ENCODE measurements at places on chromosomes 5 and 9.

GRCh38 chr9:33785914-33786313 is 9.4 kb upstream of the PRSS3 start:
- DNase-seq, result peak; percentile 2

GRCh38 chr5:2579126-2579525 is 172.4 kb downstream of the IRX2 start:
- DNase-seq, result peak; percentile 38

DNA sequence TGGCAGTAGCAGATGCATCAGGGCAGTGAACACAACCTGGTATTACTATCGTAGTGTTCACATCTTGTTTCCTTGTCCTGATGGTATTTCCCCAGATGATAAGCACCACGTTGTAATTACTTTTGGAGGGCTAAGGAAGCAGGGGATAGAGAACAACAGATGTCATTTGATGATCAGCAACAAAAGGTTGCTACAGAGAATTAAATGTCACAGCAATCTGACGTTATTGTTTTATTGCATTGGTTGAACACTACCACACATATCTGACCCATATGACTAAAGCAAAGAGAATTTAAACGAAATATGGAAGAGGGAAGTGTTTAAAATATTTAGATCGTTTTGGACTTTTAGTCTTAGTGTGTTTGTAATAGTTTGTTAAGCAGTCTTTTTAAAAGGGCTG is 408.3 kb downstream of the SH3GL2 start:
- DNase-seq, result peak; percentile 41

- no peak for DNase-seq
Observed at GRCh38 chr5:138946241-138946623, 71.1 kb upstream of the LRRTM2 start.

DNA sequence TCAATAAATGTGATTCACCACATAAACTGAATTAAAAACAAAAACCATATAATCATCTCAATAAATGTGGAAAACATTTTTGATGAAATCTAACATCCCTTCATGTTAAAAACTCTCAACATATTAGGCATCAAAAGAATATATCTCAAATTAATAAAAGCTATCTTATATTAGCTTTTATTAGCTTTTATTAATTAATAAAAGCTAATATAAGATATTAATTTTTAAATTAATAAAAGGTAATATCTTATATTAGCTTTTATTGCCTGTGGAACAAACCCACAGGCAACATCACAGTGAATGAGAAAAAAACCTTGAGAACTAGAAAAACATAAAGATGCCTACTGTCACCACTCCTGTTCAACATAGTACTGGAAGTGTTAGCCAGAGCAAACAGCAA is 338.9 kb upstream of the GRIA1 start:
- DNase-seq, result no peak

DNA sequence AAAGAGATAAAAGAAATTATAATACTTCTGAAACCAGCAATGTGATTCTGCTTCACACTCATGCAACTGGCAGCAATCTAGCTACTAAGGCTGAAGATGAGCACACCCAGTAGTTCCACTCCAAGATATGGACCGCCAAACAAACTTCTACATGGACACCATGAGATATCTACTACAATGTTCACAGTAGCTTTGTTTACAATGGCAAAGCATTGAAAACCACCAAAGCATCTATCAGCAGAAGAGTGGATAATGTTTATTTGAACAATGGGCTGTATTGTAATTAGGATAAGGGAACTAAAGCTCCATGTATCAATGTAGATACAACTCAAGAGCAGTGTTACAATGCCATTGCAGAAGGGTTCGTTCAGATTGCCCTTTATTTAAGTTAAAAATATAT is 91.2 kb upstream of the ERBIN start:
- no peak for DNase-seq

- DNase-seq, result peak; percentile 51
Observed at GRCh38 chr5:32298059-32298415, 14.7 kb downstream of the MTMR12 start.

GRCh38 chr9:22143799-22144625 is 134.9 kb upstream of the CDKN2B start:
- DNase-seq, result no peak

GRCh38 chr9:83011611-83012010 is 51.3 kb downstream of the RASEF start:
- no peak for DNase-seq

DNA sequence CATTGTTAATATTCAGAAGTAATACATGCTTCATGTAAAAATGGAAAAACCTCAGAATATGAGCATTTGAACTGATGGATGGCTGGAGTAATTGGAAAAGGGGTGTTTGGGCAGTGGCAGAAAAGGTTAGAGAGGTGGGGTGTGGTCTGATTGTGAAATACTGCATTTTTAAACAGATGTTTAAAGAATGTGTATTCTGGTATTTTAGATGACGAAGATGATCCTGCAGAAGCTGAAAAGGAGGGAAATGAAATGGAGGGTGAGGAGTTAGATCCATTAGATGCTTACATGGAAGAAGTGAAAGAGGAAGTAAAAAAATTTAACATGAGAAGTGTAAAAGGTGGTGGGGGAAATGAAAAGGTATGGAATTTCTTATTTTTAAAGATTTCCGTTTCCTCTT is 18.8 kb downstream of the DDX46 start:
- no peak for DNase-seq

DNA sequence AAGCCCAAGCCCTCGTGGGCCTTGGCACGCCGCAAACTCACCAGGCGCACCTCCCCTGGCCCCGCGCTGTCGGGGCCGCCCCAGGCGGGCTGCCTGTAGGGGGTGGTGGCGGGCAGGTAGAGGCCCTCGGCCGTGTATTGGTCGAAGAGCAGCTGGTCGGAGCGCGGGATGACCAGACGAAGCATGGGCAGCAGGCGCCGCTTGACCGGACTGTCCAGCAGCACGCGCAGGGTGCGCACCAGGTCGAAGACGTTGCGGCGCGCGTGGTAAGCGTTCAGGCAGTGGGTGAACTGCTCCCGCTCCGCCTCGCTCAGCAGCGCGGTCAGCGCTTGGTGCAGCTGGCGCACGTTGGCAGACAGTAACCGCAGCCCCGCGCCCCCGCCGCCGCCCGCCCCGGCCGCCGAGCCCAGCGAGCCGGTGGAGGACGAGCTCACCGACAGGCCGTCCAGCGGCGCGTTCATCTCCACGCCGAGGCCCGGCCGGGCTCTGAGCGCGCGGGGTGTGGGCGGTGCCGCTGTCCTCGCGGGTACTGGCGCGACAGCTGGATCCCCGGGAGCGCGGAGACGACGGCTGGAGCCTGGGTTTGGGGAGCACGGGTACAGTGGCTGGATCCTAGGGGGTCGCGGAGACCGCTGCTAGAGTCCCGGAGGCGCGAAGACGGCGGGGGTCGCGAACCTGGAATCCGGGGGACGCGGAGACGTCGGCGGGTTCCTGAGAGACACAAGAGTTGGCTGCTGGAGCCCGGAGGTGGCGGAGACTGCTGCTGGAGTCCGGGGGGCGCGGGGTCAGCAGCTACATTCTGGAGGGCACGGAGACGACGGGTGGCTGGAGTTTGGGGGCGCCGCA is 709 bp downstream of the WHRN start:
- DNase-seq, result peak; percentile 51

DNA sequence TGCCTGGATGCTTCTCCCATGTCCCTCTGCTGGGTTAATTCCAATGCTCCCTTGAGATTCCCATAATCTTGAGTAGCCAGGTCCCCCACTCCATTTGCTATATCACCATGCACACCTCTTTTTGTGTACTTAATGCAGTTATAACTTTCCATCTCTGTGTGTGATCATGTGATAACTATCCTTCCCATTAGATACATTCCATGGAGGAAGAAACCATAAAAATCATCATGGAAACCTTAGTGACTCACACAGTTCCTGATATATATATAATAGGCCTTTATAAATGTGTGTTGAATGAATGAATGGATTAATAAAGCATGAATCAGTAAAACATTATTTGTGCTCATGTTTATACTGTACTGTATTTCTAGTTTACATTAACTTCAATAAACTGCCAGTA is 104.6 kb downstream of the PCSK5 start:
- DNase-seq, result no peak

- DNase-seq, result no peak
Observed at GRCh38 chr5:83586874-83587776, 115.6 kb downstream of the VCAN start.

- DNase-seq, result peak; percentile 61
Observed at GRCh38 chr5:41707853-41708603, 162.2 kb downstream of the OXCT1 start.

- DNase-seq, result no peak
Observed at GRCh38 chr5:97436405-97436804, 253.4 kb upstream of the RIOK2 start.

DNA sequence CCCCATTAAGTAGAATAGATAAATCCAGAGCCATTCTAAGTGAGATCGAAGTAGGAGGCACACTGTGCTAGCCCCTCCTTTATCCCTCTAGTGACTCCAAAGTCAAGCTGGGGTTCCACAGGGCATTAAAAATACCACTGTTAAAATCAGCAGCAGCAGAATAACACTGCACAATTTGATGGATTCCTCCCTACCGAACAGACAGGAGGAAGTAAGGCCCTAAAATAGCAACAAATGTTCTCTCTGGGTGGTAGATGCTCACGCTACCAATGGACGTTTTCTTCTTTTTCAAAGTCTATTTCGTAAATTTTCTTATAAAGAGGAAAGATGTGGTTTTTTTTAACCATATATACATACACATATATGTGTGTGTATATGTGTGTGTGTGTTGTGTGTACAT is 54.4 kb downstream of the FBXW11 start:
- no peak for DNase-seq

GRCh38 chr9:128861501-128861900 is 20.2 kb downstream of the KYAT1 start:
- DNase-seq, result no peak

DNA sequence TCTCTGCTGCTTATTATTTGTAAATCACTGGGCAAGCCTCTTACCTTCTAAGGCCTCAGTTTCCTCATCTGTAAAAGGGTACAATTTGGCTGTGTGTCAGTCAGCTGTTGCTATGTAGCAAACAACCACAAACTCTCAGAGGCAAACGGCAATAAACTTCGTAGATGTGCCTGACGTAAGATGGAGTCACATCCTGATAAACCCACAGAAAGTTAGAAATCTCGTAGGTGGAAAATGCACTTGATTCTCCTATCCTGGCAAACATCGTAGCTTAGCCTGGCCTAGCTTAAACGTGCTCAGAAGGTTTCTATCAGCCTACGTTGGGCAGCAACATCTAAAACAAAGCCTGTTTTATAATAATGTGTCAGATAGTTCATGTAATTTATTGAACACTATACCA is 35.0 kb upstream of the UNC5A start:
- no peak for DNase-seq

DNA sequence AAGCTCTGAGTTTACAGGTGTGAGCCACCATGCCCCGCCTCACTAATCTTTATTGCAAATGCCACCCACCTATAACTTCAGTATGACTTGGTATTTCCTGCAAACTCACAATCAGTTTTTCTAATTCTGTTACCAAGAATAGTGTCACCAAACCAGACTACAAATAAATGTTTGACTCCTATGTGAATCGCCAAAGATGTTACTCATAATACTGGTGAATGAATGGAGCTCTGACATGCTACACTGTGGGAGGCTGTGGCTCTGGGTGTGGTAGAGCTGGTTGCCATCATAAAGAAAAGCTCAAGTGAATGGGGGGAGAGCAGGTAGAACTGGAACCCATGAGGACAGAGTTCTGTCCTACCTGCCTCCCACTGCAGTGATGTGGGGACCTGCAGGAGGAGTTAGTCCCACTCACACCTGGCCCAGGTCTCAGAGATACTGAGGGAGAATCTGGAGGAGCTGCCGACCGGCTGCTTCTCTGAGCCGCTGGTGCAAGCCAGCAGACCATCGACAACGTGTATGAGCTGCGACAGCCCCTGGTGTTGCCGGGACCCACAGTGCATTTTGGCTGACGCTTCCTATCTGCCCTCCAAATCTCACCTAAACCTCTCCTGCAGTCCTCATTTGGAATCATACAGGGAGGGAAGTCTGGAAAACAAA is 95.7 kb downstream of the ENTREP1 start:
- DNase-seq, result no peak

DNA sequence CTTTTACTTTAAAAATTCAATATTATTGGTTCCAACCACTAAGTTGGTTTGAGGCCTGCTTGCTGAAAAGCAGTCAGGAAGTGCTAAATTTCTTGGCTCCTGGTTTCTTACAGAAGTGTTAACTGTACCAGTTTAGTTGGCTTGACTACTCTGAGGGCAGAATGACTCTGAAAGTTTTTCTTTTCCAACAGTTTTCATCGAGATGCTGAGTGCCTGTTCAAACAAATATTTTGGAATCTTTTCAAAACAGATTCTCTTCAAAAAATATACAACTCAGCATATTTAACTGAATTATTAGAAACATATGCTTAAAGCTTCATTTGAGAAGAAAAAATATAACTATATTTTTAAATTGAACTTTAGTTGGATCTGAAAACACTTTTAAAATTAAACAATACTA is 37.0 kb downstream of the SLC38A9 start:
- no peak for DNase-seq

- no peak for DNase-seq
Observed at GRCh38 chr9:88218726-88219125, 80.5 kb upstream of the SPATA31C2 start.

GRCh38 chr5:36222620-36223019 is 19.1 kb downstream of the NADK2 start:
- DNase-seq, result no peak

GRCh38 chr5:165119175-165119574 is 1613.8 kb downstream of the MAT2B start:
- no peak for DNase-seq

- DNase-seq, result no peak
Observed at GRCh38 chr9:36855448-36856315, 178.4 kb downstream of the PAX5 start.

- no peak for DNase-seq
Observed at GRCh38 chr5:135221187-135221473, 177.9 kb downstream of the MACROH2A1 start.

GRCh38 chr5:143405063-143405848 is 1.8 kb upstream of the NR3C1 start:
- peak; percentile 91 for DNase-seq

- DNase-seq, result no peak
Observed at GRCh38 chr9:4148751-4149150, 151.1 kb downstream of the GLIS3 start.

- no peak for DNase-seq
Observed at GRCh38 chr5:8508231-8508630, 639.3 kb downstream of the MTRR start.

- DNase-seq, result no peak
Observed at GRCh38 chr5:117433818-117434217, 859.2 kb upstream of the SEMA6A start.

All from NCI-H2171 treated with DMSO at 0.1 percent for 48 hours (cell line).